ENCODE measurements at places on chromosomes 16 and 17.
A peak's percentile ranks its signal among the peaks of the same experiment; 100 is the strongest.

DNA sequence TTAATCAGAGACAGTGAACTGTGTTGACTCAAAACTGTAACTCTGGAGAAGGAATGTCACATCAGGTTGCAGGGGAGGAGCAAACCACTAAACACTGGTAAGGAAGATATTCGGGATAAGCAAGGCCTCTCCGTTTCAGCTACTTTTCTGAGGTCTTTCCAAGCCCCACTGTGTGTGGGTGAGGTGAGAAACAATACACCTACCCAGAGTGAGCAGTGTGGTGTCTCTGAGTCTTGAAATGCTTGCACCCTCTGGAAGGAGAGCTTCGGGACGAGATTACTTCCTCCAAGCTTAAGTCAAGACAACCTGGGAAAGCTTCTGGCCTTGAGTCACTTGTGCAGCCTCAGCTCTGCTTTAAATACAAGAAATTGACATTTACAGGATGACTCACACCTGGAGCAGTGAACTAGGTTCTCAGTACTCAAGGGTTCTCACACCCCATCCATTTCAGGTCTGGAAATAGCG, 2.5 kb upstream of the MAP3K14 start:
- peak; percentile 96 for DNase-seq

- no peak for DNase-seq
These were observed 477 bp upstream of the CLDN9 start for GRCh38 chr16:3012246-3012645.

- peak; percentile 88 for DNase-seq
These were observed 25.2 kb upstream of the USP36 start for GRCh38 chr17:78865682-78866390.

GRCh38 chr16:27363797-27364196, 38.2 kb upstream of the IL21R start:
- DNase-seq, result no peak

- DNase-seq, result no peak
These were observed 11.4 kb downstream of the SLC7A6 start for GRCh38 chr16:68275611-68276191.

GRCh38 chr16:35141303-35141702, 1681.9 kb downstream of the TP53TG3F start:
- DNase-seq, result no peak

DNA sequence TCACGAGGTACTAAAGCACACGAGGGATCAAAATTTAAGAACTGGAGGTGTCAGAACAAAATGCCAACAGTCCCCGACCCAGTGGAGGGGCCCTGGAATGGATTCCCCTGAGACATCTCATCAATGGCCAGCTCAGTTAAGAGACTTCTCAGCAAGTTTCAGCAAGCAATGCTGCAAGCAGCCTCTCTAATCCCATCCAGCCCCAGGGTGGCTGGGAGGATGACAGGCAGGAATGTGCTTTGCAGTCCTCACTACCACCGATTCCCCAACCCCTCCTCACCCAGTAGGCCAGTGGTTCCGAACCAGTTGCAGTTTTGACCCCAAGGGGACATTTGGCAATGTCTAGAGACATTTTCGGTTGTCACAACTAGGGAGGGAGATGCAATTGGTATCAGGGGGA, 8.7 kb downstream of the GPRC5B start:
- DNase-seq, result no peak

GRCh38 chr17:19370493-19370960, 7.8 kb upstream of the MAPK7 start:
- DNase-seq, result peak; percentile 19

DNA sequence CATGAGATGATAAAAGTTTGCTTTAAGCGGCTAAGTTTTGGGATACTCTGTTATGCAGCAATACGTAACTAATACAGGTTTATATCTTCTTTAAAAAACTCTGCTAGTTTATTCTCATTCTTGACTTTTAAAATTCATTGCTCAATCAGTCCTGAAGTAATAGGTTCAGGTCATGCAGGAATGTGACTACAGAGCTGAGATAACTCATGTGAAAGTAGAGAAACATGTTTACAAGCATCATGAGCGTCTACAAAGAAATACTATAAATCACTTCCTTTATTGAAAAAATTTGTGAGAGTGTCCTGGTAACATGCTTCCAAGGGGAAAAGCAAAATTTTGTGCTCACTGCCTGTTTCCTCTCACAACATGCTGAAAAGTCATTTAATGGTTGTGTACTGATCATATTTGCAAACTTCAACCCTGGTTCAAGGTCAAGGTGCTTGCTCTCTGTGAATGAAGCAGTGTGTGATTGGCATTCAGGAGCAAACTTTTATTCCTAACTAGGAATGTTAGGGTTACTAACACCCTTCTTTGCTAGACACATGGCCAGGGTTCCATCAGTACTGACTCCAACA, 12.5 kb upstream of the TMIGD1 start:
- DNase-seq, result no peak

DNA sequence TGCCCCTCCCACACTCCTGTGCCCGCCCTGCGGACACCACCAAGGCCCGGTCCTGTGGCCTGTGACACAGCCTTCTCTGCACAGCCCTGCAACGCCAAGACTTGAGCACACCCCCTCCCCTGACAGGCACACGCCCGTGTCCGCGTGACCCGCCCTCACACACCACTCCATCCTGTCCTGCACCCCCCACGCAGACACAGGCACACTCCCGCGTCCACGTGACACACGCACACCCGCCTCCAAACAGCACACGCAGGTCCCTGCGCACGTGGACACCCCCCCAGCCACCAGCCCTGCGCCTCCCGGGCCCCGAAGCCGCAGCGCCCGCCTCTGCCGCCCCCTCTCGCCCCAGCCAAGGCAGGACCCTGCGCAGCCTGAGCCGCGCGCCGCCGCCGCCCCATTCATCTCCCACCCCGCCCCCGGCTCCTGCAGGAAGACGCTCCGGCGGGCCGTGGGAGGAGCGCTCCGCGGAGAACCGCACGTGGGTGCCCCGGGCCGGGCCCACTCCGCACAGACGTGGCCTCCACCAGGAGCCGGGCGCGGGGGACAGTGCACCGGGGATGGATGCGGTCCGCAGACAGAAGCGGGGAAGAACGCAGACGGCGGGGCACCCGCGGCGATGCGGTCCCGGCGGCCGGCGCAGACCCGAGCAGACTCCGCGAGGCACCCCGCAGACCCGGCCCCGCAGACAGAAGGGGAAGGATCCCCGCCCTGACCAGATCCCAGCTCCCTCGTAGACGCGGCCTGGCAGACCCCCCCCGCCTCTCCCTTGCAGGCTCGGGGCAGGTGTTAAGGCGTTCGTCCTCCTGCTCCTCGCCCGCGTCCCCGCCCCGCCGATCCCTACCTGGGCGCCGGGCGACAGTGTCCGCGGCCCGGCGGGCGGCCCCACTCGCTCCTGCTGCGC, 506 bp downstream of the CAMKK1 start:
- peak; percentile 80 for DNase-seq

DNA sequence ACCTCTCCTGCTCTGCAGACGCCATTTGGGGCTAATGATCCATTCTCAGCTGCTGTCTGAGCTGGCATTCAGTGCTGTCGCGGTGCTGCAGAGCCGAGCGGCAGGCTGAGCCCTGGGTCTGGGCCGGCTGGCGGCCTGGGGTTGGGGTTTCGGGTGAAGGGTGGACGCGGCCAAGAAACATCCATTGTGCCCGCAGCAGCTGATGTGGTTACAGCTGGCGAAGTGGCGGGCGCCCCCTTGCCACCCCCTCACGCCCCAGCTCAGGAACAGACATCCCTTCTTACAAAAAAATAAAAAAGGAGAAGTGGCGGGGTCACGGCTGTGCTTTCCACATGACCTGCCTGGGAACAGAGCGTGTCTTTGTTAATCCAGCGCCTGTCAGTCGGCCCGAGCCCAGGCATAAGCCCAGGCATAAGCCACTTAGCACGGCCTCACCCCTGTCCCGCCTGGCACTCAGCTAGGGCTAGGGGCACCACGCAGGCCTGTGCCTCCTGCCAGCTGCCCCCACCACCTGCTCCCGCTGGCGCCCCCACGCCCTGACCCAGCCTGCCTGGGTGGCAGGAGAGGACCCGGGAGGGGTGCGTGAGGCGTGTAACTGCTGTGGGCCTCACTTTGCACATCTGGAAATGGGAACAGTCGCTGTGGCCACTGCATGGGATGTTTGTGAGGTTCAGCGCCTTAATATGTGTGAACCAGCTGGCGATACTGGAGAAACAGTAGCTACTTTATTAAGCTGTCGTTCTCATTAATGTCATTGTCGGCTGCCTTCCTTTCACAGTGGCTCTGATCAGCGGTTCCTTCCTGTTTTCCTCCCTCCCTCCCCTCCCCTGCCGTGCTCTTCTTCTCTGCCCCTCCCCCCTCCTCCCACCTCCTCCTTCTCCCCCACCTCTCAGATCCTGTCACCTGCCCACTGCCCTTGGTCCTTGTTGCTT, 197.7 kb upstream of the CIBAR2 start:
- no peak for DNase-seq

DNA sequence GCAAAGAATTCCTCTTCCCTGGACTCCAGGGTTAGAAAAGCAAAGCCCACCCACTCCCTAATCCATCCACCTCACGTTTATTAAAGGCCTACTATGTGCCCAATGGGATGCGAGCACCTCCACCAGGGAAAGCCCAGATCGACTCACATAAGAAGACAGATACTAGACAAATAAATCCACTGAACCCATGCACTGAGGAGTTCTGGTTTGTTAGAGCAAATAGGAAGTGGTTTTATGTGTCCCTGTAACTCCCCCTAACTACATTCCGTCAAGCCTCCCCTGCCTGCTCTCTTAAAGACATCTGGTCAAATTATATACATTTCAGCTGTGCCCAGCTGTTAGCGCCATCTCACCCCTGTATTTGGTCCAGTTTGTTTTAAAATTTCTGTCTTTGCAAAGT, 218.5 kb upstream of the RPL38 start:
- DNase-seq, result no peak

GRCh38 chr17:57665696-57666095, 79.4 kb downstream of the CCDC182 start:
- no peak for DNase-seq
